RWPE1 (cell line): ENCODE measurements at places on chromosomes 3 and 15.

DNA sequence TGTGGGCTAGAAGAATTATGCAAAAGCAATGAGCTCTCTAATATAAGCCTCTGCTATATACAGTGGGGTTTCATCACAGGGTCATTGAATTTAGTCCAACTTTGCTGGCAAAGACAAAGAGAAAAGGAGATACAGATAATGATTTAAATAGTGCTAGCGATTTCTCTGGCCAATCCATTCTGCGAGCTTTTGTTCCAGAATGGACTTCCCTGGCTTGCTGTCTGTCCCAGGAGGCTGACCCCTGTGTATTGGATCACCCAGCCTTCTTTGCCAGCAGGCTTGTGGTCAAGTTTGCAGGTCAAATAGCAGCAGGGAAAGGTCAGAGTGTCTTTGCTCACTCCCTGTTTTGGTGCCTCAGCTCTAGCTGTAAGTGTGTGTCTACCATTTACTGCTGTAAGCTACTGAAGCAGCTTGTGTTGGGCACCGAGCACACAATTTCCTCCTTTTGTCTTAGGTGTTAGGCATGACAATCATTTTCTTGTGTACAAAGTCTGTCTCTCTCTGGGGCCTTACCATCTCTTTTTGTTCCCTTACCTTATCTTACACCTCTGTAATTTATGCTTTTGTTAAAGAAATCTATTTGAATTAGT, 55.7 kb downstream of the UNC13C start:
- DNase-seq = no peak

DNA sequence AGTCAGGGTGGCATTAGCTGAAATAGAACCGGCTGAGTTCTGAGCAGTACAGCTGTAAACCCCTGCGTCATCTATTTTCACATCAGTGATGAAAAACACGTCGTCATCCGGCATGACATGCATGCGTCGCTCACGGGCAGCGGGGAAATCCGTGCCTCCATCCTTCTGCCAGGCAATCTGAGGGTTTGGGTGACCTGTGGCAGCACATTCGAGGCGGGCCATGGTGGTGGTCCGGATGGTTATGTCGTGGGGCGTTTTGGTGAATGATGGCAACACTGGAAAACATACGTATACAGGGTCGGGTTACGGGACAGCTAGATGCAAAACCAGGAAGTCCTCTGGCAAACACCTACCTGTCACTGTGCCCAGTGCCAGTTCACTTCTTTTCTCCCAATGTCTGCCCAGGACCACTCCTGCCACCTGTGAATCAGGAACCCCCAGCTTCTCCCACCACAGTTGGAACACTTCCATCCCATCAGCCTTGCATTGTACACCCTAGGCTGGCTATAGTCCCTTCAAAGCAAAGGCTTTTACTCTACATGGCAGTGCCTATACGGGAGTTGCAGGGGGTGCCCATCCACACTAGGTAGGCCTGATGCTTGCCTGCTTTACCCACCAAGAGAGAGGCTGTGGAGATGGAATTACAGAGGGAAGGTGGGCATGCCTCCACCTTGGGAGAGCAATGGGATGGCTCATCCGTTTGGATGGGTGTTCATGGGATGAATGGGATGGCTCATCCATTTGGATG, 116.7 kb downstream of the LRIG1 start:
- DNase-seq = no peak

- DNase-seq = no peak
These were observed 24.0 kb downstream of the ABI3BP start for GRCh38 chr3:100968932-100969906.

DNA sequence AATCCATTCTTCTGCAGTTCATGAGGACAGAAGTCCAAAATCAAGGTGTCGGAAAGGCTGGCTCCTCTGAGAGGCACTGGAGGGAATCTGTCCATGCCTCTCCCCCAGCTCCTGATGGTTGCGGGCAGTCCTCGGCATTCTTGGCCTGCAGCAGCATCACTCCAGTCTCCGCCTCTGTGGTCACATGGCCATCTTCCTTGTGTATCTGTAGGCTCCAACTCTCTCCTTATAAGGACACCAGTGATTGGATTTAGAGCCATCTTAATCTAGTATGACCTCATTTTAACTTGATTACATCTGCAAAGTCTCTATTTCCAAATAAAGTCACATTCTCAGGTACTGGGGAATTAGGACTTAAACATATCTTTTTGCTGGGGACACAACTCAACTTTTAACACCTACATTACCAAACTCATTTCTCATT, 56.0 kb upstream of the FLNB start:
- DNase-seq = no peak

GRCh38 chr15:35383506-35383905, 162.5 kb downstream of the DPH6 start:
- DNase-seq = no peak

- DNase-seq = no peak
These were observed 91.0 kb upstream of the SNRPA1 start for GRCh38 chr15:101386006-101386405.

DNA sequence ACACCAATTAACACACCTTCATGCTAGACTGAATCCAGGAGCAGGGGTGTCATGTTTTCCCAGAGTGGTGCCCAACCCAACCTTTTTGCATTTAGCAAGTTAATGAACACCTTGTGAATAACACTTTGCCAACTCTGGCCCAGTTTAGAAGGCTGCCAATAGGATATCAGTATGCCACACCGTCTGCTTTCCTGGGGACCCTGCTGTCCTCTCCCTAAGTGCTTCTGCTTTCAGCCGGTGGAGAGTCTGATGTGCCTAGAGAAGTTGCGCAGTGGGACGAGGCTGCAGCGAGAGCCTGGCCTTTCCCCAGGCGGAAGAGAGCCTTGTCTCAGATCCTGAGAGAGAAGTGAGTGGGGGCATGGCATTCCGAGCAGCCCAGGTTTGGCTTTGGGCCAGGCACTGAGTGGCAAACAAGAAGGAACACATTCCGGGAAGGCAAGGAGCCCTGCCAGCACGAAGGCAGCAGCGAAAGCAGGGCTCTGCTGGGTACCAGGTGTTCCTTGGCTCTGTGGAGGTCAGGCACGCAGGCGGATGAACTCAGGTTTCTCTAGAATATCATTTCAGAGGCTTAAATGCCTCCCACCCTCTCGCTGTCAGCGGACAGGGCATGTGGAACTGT, 36.9 kb downstream of the SENP8 start:
- DNase-seq = peak; percentile 81

DNA sequence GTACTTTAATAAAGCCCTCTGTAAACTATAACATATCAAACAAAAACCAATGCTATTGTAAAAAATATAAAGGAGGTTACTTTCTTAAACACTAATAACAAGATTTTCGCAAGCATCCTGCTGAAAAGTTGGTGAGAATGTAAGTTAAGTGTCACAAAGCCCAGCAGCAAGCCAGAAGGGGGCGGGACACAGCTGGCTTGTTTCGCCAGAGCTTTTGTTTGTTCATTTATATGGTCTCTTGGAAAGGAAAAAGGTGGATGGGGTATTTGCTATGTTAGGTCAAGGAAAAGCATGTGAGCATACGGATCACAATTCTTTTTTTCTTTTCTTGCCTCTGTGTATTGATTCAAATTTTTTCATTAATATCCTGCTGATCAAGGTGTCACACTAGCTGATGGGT, 59.9 kb downstream of the HACD2 start:
- no peak for DNase-seq

GRCh38 chr15:88744548-88745020, 58.7 kb upstream of the ACAN start:
- DNase-seq = no peak

DNA sequence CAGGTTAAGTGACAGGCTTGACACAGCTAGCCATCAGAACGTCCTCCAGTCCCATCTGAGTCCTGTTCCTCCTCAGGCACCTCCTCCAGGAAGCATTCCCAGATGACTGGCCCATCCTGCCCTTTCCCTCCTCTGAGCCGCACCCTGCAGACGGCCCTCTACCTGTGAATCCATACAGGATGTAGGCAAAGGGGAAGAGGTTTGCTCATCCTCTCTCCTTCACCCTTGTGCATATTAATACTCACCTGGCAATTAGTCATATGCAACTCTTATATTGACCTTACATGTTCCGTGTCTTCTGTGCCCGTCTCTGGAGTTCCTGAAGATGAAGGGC, 61.9 kb downstream of the SMAD3 start:
- DNase-seq = peak; percentile 88

DNA sequence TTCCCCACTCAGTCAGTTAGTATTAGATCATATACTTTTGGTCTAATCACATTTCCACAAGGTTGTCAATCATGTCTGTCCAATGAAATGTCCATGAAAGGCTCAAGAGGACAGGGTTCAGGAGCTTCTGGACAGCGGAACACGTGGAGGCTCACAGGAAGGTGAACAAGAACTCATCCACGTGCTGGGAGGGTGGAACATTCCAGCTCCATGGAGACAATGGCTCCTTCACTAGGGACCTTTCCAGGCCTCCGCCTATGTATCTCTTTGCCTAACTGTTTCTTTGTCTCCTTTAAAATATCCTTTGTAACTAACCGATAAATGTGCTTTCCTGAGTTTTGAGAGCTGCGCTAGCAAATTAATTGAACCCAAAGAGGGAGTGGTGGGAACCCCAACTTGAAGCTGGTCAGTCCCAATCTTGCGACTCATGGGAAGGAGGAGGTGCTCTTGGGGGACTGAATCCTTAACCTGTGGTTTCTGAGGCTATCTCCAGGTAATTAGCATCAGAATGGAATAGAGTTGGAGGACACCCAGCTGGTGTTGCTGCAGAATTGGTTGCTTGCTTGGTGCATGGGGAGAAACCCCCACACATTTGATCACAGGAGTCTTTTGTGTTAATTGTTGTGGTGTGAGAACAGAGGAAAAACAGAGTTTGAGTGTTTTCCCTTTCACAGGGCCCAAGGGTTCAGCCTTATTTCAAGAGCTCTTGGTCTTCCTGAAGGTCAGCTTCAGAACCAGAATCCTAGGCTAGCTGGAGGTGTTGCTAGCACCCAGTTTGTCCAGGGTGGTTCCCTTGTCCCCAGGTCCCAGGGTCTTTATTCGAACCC, 3.0 kb upstream of the TKT start:
- DNase-seq = no peak

GRCh38 chr3:192684151-192684550, 43.2 kb downstream of the FGF12 start:
- no peak for DNase-seq

DNA sequence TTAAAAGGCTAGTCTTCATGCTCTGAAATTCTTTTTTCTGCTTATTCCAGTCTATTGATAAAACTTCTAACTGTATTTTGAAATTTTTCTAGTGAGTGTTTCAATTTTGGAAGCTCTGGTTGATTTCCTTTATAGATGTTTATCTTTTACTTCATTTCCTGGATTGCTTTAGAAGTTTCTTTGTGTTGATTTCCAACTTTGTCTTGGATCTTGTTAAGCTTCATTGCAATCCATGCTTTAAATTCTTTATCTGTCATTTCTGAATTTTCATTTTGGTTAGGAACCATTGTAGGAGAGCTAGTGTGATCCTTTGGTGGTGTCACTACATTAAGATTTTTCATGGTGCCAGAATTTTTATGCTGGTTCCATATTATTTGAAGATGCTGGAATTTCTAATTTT, 105.2 kb upstream of the DCBLD2 start:
- no peak for DNase-seq
